Smooth muscle cell of the pulmonary artery (primary cell): ENCODE measurements at places on chromosomes 6 and 20. TPM values are rescaled to one million over a fixed set of nuclear protein-coding genes. Genes with fewer than 3 reads are reported as not detected.

RAMACL gene
- 1.6 and 2.0 TPM in 2 replicates for total RNA-seq

HLA-DQB1 gene
- total RNA-seq, result not detected in 2 replicates

RPS21 gene
- 201 and 251 TPM in 2 replicates for total RNA-seq

RHAG gene
- total RNA-seq, result not detected in 2 replicates

TRIM31 gene
- not detected in 2 replicates for total RNA-seq

WFDC5 gene
- total RNA-seq, result not detected in 2 replicates
